ENCODE measurements at places on chromosomes 1 and 21. TPM values are rescaled to one million over a fixed set of nuclear protein-coding genes. Genes with fewer than 3 reads are reported as not detected.

The PCAT6 gene
- total RNA-seq: not detected

The FOXD3 gene
- not detected for total RNA-seq

The PGLYRP4 gene
- total RNA-seq: not detected

The FCMR gene
- not detected for total RNA-seq

The NES gene
- total RNA-seq: 110 TPM

The PDC gene
- not detected for total RNA-seq

The TRIM58 gene
- total RNA-seq: under 0.01 TPM

The SERPINC1 gene
- 0.17 TPM for total RNA-seq

All from smooth muscle cell of trachea (primary cell).